Epithelial cell of proximal tubule (primary cell): ENCODE measurements at places on chromosomes 6 and 20. TPM values are rescaled to one million over a fixed set of nuclear protein-coding genes. Genes with fewer than 3 reads are reported as not detected.
A peak's percentile ranks its signal among the peaks of the same experiment; 100 is the strongest.

GRCh38 chr6:12417191-12417590, 127.0 kb downstream of the EDN1 start:
- DNase-seq: no peak

DNA sequence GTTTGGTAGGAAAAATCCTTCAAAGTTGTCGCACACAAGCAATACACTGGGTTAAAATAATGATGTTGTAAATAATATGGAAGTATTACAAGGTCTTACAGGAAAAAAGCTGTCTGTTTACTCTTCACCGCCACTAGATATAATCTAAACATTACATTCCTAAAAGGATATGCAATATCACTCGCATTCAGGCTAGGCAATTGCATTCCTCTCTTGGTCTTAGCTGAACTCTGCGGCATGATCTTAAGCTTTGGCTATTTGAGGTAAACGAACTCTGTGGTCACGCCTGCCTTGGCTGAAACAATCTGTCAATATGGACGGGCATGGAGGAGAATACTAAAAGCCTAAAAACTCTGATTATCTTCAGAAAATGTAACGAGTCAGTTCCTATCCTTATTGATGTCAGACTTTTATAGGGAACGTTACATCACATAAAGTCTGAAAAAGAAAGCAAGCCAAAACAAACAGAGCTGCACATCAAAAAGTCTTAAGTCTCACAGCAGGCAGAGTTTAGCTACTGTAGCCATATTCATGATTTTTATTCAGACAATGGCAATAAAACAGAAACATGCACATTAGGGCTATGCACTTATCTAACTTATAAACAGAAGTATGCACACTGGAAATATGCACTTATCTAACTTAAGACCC, 30.8 kb upstream of the FILIP1 start:
- peak; percentile 91 for DNase-seq

- no peak for DNase-seq
These were observed 15.8 kb upstream of the MAP7 start for GRCh38 chr6:136566007-136566487.

DNA sequence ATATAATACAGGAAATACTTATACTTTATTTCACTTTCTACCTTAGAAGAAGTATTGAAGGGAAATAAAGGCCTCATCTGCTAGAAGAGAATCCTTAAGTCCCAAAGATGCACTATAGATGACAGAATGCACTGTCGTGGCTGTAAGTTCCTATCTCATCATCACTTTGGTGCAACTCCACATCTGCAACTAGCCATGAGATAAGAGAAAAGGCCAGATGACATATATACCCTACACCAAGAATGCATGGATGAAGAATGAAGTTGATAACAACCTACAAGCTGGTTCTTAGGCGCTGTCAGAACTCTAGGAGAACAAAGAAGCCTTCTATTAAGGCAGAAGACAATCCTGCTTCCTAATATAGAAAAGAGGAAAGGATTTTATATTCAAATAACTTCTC, 11.6 kb upstream of the PLN start:
- DNase-seq: no peak

DNA sequence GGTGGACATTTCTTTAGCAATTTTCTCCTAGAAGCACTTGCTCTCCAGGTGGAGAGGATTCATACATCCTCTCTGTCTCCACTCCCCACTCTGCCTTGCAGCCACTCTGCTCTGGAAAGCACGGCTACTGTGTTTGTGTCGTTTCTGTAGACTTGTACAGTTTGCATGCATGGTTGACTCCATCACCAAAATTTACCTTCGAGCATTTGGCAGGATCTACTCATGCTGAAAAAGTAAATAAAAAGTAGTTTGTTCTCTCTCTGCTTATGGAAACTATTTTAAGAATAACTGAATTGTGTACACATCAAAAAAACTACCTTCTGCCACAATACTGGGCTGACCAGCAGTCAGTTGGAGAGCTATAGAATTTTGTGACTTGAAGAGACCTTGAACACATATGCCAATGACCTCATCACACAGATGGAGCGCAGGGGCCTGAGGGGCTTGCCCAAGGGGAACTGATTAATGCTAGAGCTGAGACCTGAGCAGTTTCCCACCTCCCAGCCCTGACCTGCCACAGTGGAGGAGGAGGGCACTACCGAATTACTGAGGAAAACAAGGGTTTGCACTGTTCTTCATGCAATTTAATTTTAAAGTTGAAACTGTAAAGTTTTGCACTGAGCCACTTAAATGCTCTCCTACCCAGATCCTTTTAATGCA, 33.7 kb upstream of the FOXQ1 start:
- DNase-seq: no peak

GRCh38 chr20:8404912-8405635, 273.0 kb downstream of the PLCB1 start:
- DNase-seq: no peak

GRCh38 chr6:24880451-24880850, 55.3 kb downstream of the RIPOR2 start:
- no peak for DNase-seq

- DNase-seq: no peak
These were observed 141.7 kb downstream of the EDN3 start for GRCh38 chr20:59441860-59442810.

DNA sequence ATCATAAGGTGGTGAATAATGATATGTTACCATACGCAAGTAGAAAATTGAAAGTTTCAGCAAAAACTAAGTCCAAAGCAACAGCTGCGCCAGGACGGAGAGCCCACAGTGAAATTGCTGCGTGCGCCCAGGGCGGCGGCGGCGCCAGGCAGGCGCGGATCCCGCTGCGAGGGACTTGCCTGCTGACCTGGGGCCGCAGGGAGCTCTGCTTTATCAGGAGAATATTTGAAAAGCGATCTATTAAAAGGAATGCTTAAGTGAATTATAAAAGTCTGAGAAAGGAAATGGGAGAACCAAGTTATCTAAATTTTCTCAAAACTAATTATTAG, 85.4 kb downstream of the THBS2 start:
- no peak for DNase-seq

DNA sequence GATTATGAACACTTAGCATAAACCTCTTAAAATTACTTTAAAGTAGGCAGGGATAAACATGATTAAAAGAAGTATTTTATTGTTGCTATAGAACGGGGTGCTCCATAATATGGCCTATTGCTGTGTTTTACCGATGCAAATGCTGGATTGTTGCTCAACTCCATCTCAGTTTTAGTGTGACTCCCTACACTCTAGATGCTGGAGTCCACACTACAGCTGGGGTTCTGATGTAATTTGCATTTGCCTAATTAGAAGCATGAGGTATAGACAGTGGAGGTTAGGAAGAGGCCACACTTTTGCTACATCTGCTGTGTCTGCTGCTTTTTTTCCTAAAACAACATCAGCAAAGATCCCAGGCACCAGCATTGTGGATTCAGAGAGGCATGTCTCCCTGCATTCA, 6.7 kb upstream of the HMGN3 start:
- no peak for DNase-seq

- DNase-seq: no peak
These were observed 55.9 kb downstream of the PPP1R3G start for GRCh38 chr6:5141046-5141445.

DNA sequence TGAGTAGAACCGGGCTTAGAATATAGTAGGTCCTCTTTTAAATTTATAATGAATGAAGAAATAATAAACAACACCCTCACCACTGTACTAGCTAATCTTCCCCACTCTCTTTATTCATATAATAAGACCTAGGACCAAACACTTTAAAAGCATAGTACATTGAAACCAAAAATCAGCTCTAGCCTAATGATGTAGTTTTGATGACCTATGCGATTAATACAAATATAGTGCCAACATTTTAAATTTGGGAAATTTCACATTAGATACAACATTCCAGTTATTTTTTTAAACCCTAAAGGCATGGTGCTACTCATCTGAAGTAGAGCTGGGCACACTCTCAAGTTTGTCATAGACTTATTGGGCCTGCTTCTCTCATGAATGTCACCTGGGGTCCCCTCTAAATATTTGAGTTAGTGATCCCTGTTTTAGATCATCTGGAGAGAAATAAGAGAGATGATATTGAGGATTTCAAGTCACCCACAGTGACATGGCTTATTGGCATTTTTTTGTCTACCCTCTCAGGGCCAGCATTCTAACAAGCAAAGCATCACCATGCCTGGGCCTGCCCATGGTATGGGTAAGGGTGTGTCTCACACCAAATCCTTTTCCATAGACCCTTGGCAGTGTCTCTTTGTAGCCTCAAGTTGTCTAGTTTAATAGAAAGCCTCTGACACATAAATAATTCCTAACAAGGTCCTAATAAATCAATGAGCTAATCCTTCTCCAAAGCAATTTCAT, 319.8 kb downstream of the HIVEP2 start:
- DNase-seq: no peak

GRCh38 chr6:129500958-129501739, 208.8 kb downstream of the ARHGAP18 start:
- peak; percentile 88 for DNase-seq

DNA sequence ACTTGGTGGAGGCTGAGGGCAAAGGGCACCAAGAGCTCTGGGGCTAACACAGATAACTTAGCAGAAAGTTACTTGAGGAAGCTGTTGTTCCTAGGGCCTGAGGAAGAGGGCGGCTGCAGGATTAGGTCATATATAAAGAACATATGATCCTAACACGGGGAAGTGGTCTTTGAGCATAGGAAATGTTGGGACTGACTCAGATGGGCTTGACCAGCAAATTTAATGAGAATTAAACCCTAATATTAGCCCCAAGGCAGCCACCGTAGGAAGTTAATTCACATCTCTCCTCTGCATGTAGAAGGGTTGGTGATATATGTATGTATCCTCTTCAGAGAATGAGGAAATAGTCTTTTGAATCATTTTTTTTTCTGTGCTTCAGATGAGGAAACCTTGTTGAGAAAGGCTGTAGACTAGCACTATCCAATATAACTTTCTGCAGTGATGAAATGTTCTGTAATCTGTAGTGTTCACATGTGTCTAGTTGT, 9.2 kb upstream of the ZBTB9 start:
- DNase-seq: no peak

GRCh38 chr20:62495749-62496567, 20.2 kb upstream of the GATA5 start:
- DNase-seq: no peak

DNA sequence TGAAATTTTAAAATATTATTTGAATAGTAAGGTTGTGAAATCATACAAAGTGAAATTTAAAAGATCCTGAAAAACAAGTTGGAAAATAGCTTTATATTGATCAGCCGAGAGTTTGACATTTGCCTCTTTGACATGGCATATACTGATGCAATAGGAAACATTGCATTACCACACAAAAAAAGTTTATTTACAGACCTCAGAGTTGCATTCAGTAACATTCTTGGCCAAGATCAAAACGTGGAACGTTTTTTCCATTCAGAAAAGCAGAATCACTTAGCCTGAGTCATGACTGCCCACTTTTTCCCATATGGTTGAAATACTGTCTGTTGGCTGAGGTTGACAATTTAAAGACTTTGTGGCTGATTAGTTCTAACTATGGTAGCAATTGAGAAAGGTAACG, 55.1 kb upstream of the BACH2 start:
- no peak for DNase-seq

GRCh38 chr6:36639171-36639808, 39.2 kb upstream of the CDKN1A start:
- DNase-seq: no peak

DNA sequence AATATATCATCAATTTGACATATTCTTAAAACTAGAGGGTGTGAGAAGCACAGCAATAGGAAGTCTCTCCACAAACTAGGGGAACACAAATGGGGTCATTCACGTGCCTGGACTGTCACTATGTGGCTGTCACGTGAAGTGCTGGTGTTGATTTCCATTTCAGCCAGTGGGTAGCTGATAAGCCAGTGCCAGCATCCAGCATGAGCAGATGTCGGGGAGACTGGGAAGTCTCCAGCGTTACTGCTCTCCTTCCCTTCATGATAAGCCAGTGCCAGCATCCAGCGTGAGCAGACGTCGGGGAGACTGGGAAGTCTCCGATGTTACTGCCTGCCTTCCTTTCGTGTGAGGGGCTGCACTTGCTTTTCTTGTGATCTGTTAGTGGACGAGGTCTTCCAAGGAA, 5.6 kb upstream of the SLC17A9 start:
- no peak for DNase-seq

DNA sequence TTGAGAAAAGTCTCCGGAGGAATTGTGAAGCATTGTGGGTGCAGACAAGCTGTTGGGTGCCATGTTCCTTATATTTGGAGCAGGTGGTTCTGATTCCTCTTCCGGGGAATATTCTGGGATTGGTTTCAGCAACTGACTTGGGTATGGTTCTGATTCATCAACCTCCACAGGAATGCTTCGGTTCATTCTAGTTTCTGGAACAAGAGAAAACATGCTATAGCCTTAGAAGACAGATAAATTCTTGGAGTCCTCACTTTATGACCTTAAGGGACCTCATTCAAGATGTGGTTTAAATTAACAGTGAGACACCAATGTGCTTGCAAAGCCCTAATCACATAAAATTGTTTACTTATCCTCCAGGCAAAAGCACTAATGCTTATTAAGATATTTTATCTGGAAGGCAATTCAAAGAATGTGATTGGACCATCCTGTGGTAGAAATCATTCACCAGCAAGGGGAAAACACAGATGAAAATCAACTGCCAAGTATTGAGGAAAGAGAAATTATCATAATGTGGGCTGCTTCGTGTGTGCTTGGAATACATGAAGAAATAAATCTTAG, 13.7 kb downstream of the TRAF3IP2 start:
- no peak for DNase-seq

GRCh38 chr6:63805808-63806572, 170.4 kb downstream of the PHF3 start:
- DNase-seq: peak; percentile 90

DNA sequence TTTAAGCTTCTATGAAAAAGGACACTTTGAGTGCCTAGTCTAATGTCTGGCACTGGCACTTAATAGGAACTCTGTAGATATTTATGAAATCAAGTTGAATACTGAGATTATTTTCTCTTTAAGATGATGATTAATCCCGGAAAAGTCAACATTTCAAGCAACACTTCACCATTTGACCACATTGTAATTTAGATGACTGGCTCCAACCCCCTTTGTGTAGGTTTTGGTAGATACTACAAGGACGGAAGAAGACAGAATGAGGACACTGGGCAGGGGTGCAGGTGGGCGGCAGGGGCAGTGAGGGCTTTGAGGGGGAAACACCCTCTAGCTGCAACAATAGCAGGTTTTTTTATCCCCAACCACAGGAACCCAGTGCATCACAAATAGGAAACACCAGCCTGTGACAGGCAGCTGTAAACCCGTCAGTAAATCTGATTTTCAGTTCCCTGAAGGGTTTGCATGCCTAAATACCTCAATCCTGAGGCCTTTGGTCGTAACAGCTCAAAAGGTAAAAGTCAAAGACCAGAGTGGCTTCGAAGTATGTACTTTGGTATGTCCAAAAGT, 4.6 kb downstream of the DTNBP1 start:
- no peak for DNase-seq

Gene TSBP1
- total RNA-seq: not detected in 2 replicates

Gene LST1
- not detected in 2 replicates for total RNA-seq

Gene PSMB1
- total RNA-seq: 282 and 488 TPM in 2 replicates

Gene PSORS1C1
- 1.1 and 2.8 TPM in 2 replicates for total RNA-seq

Gene SHLD1
- 1.3 and 1.7 TPM in 2 replicates for total RNA-seq

Gene OR2B6
- not detected in 2 replicates for total RNA-seq
